Tibial artery (tissue), 4 donors: ENCODE measurements at places on chromosomes 12 and 14.

GRCh38 chr14:99996951-99997571, 68.2 kb upstream of the EVL start:
- no peaks in the 10 kb centered on the region for H3K4me1 ChIP-seq
- H3K27ac ChIP-seq, result no peak overlapping the region
- no peaks in the 10 kb centered on the region for H3K36me3 ChIP-seq
- DNase-seq, result no peak
- no peaks in the 10 kb centered on the region for H3K27me3 ChIP-seq

- no peaks in the 10 kb centered on the region for H3K27me3 ChIP-seq
- H3K27ac ChIP-seq, result no peak overlapping the region
- no peaks in the 10 kb centered on the region for H3K4me1 ChIP-seq
- no peak for DNase-seq
- H3K36me3 ChIP-seq, result peaks cover 78% of the 10 kb centered on the region
Measured at GRCh38 chr14:64186231-64187129, 107.7 kb downstream of the ESR2 start.

DNA sequence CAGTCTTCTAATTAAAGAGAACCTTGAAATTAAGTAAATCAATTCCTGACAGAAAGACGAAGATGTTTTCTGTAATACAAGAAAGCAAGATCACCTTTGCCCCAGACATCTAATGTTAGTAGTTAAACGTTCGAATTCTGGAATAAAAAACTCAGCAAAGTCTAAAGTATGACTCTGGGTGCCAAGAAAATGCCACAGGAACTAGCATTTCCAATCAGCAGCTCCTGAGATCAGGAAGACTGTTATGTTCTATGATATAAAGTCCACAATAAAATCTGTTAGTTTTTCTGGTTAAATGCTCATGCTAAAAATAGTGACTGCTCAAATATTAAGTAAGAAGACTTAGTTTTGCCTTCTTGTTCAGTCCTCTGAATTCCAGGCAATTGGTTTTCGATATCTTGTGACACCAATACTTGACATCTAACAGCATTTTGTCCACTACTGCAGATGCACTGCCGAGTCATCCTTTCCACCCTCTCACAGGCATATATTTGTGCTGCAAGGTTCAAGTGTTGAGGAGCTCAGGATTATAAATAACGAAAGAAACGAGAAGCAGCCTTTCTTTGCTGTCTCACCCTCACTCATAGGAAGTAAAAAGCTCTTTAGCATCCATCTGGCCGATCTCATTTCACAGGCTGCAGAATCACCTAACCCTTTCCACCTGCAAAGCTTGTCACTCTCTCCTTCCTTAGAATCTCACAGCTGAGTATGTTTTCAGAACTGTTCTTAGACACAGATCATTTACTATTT, 32.0 kb downstream of the SSH1 start:
- peaks cover 7% of the 10 kb centered on the region for H3K36me3 ChIP-seq
- DNase-seq, result no peak
- H3K27me3 ChIP-seq, result no peaks in the 10 kb centered on the region

- H3K27ac ChIP-seq, result no peak overlapping the region
- H3K4me1 ChIP-seq, result peaks cover 22% of the 10 kb centered on the region
- no peak for DNase-seq
- H3K27me3 ChIP-seq, result no peaks in the 10 kb centered on the region
- H3K36me3 ChIP-seq, result peaks cover 18% of the 10 kb centered on the region
Measured at GRCh38 chr12:21505888-21506287, 4.3 kb downstream of the GOLT1B start.

GRCh38 chr12:18250313-18250916, 10.9 kb upstream of the PIK3C2G start:
- H3K4me1 ChIP-seq, result no peaks in the 10 kb centered on the region
- no peak for DNase-seq
- no peak overlapping the region for H3K4me3 ChIP-seq
- no peaks in the 10 kb centered on the region for H3K36me3 ChIP-seq
- no peaks in the 10 kb centered on the region for H3K27me3 ChIP-seq
- no peak overlapping the region for H3K27ac ChIP-seq

DNA sequence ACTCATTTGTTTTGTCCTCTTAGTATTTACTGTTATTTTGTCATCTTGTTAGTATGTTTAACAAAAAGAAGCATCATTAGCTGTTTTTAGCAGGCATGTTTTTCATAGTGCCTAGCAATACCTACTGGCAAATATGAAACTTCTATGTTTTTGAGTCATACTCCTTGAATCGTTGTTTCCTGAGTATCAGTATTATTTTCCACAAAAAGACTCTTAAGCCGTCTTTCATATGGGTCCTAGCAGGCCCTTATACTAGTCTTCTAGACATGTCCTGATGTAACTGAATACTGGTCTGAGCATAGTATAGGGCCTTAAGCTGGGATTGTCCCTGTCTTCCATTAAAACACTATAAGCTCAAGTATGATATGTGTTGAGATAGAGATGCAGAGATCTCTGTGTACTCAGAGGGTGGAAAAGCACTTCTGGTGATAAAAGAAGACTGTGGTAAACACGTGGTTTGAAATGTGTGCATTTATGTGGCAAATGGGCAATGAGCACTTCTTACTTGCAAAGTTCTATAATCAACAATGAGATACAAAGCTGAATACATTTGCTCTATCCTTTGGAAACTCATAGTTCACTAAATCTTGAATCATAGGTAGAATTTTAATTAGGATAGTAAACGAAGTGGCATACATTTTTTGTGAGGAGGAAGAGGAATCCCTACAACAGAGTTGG, 348.8 kb downstream of the PDZRN4 start:
- no peaks in the 10 kb centered on the region for H3K36me3 ChIP-seq
- DNase-seq, result no peak
- H3K27me3 ChIP-seq, result no peaks in the 10 kb centered on the region
- H3K27ac ChIP-seq, result no peak overlapping the region
- H3K4me1 ChIP-seq, result no peaks in the 10 kb centered on the region

- H3K27ac ChIP-seq, result no peak overlapping the region
- H3K4me1 ChIP-seq, result peaks cover 3% of the 10 kb centered on the region
- DNase-seq, result no peak
- no peaks in the 10 kb centered on the region for H3K36me3 ChIP-seq
- H3K4me3 ChIP-seq, result no peak overlapping the region
- peaks cover 38% of the 10 kb centered on the region for H3K27me3 ChIP-seq
Measured at GRCh38 chr12:47995981-47996401, 8.3 kb downstream of the COL2A1 start.

GRCh38 chr12:21330682-21331253, 3.9 kb downstream of the SLCO1A2 start:
- H3K4me3 ChIP-seq, result no peak overlapping the region
- no peaks in the 10 kb centered on the region for H3K36me3 ChIP-seq
- DNase-seq, result no peak

- no peaks in the 10 kb centered on the region for H3K36me3 ChIP-seq
- DNase-seq, result no peak
- no peaks in the 10 kb centered on the region for H3K4me1 ChIP-seq
- no peaks in the 10 kb centered on the region for H3K27me3 ChIP-seq
- no peak overlapping the region for H3K27ac ChIP-seq
Measured at GRCh38 chr14:44438221-44438620, 68.9 kb downstream of the FSCB start.

DNA sequence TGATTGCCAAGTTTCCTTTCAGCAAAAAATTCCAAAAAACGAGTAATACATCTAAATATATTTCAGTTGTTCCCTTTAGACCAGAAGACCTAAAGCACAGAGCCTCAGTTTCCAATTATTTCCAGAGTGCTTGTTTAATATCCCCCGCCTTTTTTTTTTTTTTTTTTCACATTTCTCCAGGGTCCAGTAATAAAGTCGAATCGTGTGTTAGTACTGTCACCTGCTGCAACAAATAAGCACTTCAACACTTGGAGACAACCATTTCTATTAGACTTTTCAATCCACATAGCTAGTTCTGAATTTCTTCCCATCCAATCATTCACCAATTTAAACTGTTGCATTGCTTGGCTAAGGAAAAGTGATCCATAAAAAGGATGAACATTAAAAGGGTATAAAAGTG, 13.6 kb downstream of the PDE6H start:
- no peak for DNase-seq
- H3K27me3 ChIP-seq, result no peaks in the 10 kb centered on the region
- no peaks in the 10 kb centered on the region for H3K4me1 ChIP-seq
- no peak overlapping the region for H3K4me3 ChIP-seq

- peak overlapping the region; percentile 99 for H3K27ac ChIP-seq
- no peaks in the 10 kb centered on the region for H3K27me3 ChIP-seq
- H3K36me3 ChIP-seq, result no peaks in the 10 kb centered on the region
Measured at GRCh38 chr12:6340032-6340638, 1.7 kb downstream of the TNFRSF1A start.

- H3K36me3 ChIP-seq, result no peaks in the 10 kb centered on the region
- H3K27me3 ChIP-seq, result no peaks in the 10 kb centered on the region
- no peak for DNase-seq
Measured at GRCh38 chr12:93614917-93615596, 42.6 kb downstream of the SOCS2 start.

DNA sequence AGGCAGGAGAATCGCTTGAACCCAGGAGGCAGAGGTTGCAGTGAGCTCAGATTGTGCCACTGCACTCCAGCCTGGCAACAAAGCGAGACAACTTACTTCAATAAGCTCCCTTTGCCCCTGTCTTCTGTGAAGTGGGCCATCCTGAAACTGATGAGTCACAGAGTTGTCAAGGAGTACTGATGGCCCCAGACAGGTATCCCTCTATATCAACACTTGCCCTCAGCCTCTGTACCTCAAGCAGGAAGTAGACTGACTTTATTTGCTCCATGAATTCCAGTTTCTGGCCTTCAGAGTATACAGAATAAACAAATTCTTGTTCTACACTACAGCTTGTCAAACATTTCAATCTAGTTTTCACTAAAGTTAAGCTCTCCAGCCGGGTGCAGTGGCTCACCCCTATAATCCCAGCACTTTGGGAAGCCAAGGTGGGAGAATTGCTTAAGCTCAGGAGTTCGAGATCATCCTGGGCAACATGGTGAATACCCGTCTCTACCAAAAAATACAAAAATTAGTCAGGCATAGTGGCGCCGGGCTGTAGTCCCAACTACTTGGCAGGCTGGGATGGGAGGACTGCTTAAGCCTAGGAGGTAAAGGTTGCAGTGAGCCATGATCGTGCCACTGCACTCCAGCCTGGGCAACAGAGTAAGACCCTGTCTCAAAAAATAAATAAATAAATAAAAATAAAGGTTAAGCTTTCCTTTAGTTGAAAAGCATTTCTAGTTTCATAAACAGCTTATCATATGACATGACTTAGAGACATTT, 16.4 kb upstream of the LRP10 start:
- no peak for DNase-seq
- H3K4me3 ChIP-seq, result no peak overlapping the region
- peaks cover 31% of the 10 kb centered on the region for H3K4me1 ChIP-seq
- no peak overlapping the region for H3K27ac ChIP-seq

- no peak for DNase-seq
- no peaks in the 10 kb centered on the region for H3K27me3 ChIP-seq
- no peaks in the 10 kb centered on the region for H3K4me1 ChIP-seq
- no peak overlapping the region for H3K4me3 ChIP-seq
- H3K36me3 ChIP-seq, result no peaks in the 10 kb centered on the region
Measured at GRCh38 chr12:123559468-123559867, 24.9 kb upstream of the TMED2 start.

- H3K4me1 ChIP-seq, result no peaks in the 10 kb centered on the region
- no peak overlapping the region for H3K4me3 ChIP-seq
- peaks cover 24% of the 10 kb centered on the region for H3K27me3 ChIP-seq
- DNase-seq, result no peak
- no peak overlapping the region for H3K27ac ChIP-seq
- H3K36me3 ChIP-seq, result no peaks in the 10 kb centered on the region
Measured at GRCh38 chr12:3991798-3992580, 118.8 kb upstream of the PARP11 start.

GRCh38 chr12:132837693-132838409, 9.2 kb upstream of the GOLGA3 start:
- H3K4me3 ChIP-seq, result no peak overlapping the region
- H3K27ac ChIP-seq, result peak overlapping the region; percentile 11
- peaks cover 3% of the 10 kb centered on the region for H3K4me1 ChIP-seq
- H3K36me3 ChIP-seq, result peaks cover 55% of the 10 kb centered on the region

GRCh38 chr12:55982319-55982936, 8.6 kb downstream of the RAB5B start:
- H3K36me3 ChIP-seq, result peaks cover 44% of the 10 kb centered on the region
- H3K4me1 ChIP-seq, result no peaks in the 10 kb centered on the region
- H3K4me3 ChIP-seq, result no peak overlapping the region
- no peak for DNase-seq

GRCh38 chr12:86721713-86722397, 465.7 kb upstream of the MGAT4C start:
- H3K27ac ChIP-seq, result no peak overlapping the region
- H3K27me3 ChIP-seq, result no peaks in the 10 kb centered on the region
- H3K4me1 ChIP-seq, result peaks cover 4% of the 10 kb centered on the region
- H3K36me3 ChIP-seq, result no peaks in the 10 kb centered on the region

DNA sequence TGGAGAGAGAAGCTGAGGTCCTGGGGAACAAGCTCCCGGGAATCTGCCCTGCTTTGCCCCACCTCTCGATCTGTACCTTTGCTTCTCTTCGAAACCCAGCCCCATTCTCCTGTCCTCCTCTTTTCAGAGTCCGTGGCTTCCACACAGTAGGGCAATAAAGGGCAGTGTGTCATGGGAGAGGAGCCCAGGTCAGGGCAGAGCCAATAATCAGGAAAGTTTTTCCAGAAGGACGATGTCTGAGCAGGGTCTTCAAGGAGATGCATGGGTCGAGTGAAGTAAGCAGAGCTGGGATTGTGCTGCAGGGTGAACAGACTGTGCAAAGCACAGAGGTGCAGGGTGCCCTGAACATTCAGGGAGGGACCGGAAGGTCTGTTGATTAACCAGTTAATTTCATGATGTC, 22.1 kb upstream of the SERPINA4 start:
- H3K27me3 ChIP-seq, result peaks cover 11% of the 10 kb centered on the region
- no peaks in the 10 kb centered on the region for H3K4me1 ChIP-seq
- no peak overlapping the region for H3K4me3 ChIP-seq
